ENCODE measurements at places on chromosomes 6 and 20. TPM values are rescaled to one million over a fixed set of nuclear protein-coding genes. Genes with fewer than 3 reads are reported as not detected.

Gene MATN4
- total RNA-seq: 0.06 TPM

Gene PGBD1
- 4.7 TPM for total RNA-seq

Gene ERVFRD-1
- total RNA-seq: not detected

Gene SLC52A3
- 0.64 TPM for total RNA-seq

Gene PAQR8
- total RNA-seq: 1.1 TPM

Gene LY6G6C
- not detected for total RNA-seq

Gene AAR2
- total RNA-seq: 39.2 TPM

Gene LZTS3
- total RNA-seq: 3.2 TPM

Gene CALHM6
- 0.39 TPM for total RNA-seq

Gene CGA
- 0.21 TPM for total RNA-seq

Gene OOEP
- total RNA-seq: not detected

Data from A549 treated with CORT108297 at 1 μM for 4 hours (cell line).